ENCODE measurements at places on chromosomes 3 and 15.

DNA sequence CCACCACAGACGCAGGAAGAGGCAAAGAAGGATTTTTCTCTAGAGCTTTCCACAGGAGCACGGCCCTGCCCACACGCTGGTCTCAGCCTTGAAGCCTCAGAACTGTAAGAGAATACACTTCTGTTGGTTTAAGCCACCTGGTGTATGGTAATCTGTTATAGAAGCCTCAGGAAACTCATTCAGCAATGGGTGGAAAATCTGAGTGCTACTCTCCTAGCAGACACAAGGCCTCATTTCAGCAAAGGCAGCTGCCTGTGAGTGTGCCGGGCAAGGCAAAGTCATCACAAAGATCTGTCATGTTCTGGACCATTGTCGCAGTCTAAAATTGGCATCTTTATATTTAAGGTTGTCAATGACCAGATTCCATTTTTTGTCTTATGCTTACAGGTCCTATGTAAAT is 31.0 kb downstream of the ATP10A start:
- DNase-seq, result no peak

DNA sequence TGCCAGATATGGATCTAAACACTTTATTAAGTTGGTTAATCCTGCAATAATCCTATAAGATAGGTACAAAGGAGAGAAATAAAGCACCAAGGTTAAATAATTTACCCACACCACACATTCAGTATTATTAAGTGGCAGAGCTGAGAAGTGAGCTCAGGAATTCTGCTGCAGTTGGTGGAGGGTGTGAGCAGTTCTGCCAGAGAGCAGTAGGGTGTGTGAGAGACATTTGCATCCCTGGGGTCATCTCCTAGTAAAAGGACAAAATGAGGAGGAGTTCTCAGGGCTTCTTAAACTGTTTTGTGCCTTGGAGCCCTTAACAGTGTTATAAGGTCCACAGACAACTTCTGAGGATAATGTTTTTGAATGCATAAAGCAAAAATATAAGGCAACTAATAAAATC is 484.5 kb downstream of the TAFA4 start:
- DNase-seq, result no peak

DNA sequence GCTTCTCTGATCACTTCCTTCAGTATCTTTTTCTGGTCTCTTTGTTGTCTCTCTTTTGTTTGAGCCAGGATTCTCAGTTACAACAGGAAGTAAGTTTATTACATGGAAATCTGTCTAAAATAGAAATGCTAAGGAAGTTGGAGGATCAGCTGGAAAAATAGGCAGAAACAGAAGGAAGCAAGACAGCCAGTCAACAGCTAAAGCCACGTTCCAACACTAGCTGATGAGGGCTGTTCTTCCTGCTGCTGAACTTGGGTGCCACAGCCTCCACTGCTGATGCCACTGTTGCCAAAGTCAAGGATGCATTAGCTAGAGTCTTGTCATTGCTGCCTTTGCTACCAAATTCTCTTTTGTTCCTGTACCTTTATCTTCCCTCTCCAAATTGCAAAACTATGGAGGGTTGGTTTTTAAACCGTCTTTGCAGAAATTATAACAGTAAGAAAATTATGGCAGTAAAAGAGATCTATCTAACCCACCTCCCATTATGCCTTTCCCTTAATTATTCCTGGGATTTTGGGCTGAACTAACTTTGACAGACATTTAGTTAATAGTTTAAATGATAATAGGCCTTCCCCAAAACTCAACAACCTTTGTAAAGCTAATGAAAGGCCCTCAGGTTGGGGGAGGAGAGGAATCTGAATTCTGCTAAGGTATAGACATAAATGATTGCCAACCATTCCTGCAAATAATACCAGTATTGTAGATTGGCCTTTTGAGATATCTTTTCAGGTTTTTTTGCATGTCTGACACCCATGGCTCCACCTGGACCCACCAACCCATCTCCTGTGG is 27.4 kb upstream of the OR5K4 start:
- DNase-seq, result no peak

- no peak for DNase-seq
Measured at GRCh38 chr15:74182131-74182530, 8.6 kb downstream of the ISLR start.

DNA sequence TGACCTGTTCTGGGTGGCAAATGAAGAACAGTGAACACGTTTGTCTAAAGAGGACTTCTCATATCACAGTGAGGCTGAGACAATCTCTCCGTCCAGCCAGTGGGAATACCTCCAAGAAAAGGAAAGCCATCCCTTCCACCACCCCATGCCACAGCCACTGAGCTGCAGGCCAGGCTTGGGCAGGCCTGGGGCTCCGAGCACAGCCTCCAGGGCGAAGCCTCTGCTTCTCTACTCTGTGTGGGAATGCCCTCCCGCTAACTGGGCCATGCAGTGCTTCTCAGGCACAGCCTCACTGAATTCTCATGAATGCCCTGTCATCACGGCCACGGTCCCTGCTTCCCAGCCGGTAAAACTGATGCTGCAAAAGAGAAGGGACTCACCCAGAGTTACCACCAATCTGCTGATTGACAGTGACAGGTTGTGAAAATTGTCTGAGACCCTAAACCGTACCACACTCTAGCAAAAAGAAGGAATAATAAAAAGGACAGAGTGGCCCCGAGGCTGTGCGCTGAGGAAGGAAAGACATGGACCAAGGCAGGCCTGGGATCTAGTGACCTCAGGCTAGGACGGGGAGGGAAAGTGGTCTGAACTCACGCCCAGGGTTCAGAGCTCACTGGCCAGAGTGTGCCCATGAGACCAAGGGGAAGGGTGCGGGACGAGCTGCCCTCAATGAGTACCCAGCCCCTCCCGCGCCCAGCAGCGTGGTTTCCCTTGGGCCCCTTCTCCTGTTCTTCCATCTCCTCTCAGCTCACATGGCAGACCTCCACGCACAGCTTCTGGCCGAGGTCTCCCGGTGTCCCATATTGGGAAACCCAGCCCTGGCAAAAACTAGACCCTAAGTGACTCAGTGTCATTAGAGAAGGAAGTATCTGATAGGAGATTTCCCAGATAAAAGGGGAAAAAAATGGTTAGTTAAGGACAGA is 52.8 kb downstream of the DHX30 start:
- DNase-seq, result no peak

- no peak for DNase-seq
Measured at GRCh38 chr15:70100474-70101341, 3.0 kb upstream of the TLE3 start.

GRCh38 chr3:69413551-69414207 is 27.8 kb upstream of the FRMD4B start:
- no peak for DNase-seq
